Suprapubic skin (tissue), 4 donors: ENCODE measurements at places on chromosomes 2 and 18. TPM values are rescaled to one million over a fixed set of nuclear protein-coding genes. Genes with fewer than 3 reads are reported as not detected.

Gene TACR1
- 4.8 TPM for total RNA-seq

Gene DSG4
- 20.9 TPM for total RNA-seq

Gene ACMSD
- total RNA-seq = 0.56 TPM

Gene PRKCE
- 18.3 TPM for total RNA-seq

Gene PDE1A
- total RNA-seq = 2.6 TPM

Gene POLE4
- 5.7 TPM for total RNA-seq

Gene MAL
- 13.0 TPM for total RNA-seq

Gene ICA1L
- 1.0 TPM for total RNA-seq

Gene GPAT2
- 2.4 TPM for total RNA-seq

Gene UXS1
- 56.1 TPM for total RNA-seq

Gene QPCT
- 58.5 TPM for total RNA-seq

Gene PLEKHB2
- 59.9 TPM for total RNA-seq

Gene CD8B2
- total RNA-seq = not detected

Gene ANO7
- total RNA-seq = 1.4 TPM

Gene PLEK
- 2.6 TPM for total RNA-seq

Gene ACADL
- total RNA-seq = 1.5 TPM

Gene CFC1B
- total RNA-seq = not detected

Gene VWA3B
- total RNA-seq = not detected

Gene HDLBP
- total RNA-seq = 400 TPM

Gene LYPD6
- total RNA-seq = 0.93 TPM

Gene C2orf80
- total RNA-seq = not detected

Gene CHMP1B
- 123 TPM for total RNA-seq

Gene WDFY1
- total RNA-seq = 39.8 TPM

Gene MCFD2
- 42.4 TPM for total RNA-seq

Gene ALPP
- total RNA-seq = not detected

Gene RAPH1
- 38.3 TPM for total RNA-seq

Gene CIDEA
- 40.0 TPM for total RNA-seq

Gene NCKAP5
- 2.8 TPM for total RNA-seq

Gene CRYBA2
- not detected for total RNA-seq

Gene GRB14
- total RNA-seq = 8.4 TPM

Gene ADI1
- 40.6 TPM for total RNA-seq

Gene ALLC
- not detected for total RNA-seq

Gene GCKR
- total RNA-seq = 0.56 TPM

Gene FHL2
- total RNA-seq = 43.0 TPM

Gene ICOS
- not detected for total RNA-seq
